ENCODE measurements at places on chromosomes 6 and 20.

DNA sequence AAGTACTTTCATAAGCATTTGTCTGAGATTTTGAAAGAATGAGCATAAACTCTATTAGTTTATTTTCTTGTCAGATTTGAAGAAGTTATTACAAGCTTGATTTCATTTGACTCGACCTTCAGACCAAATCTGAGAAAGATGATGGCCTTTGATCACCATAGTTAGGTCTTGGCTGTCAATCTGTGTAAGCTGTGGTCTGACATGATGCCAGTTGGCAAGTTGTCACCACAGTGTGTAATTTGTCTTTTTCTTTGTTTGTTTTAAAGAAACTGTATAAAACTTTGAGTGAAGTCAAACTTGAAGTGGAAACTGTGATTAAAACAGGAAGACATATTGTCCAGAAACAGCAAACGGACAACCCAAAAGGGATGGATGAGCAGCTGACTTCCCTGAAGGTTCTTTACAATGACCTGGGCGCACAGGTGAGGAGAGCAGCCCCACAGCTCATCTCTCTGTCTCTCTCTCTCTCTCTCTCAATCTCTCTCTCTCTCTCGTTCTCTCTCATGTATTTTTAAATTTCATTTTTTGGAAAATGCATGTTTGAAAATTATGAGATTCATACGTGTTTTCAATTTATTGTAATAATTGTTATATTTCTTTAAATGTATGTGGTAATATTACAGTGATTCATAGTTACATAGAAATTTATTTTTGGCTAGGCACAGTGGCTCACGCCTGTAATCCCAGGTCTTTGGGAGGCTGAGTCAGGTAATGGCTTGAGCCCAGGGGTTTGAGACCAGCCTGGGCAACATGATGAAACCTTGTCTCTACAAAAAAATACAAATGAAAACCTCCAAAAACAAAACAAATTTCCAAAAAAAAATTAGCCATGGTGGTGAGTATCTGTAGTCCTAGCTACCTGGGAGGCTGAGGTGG is 208.1 kb downstream of the UTRN start:
- DNase-seq: no peak

- no peak for DNase-seq
These were observed 33.6 kb upstream of the NOP56 start for GRCh38 chr20:2618815-2619214.

GRCh38 chr20:19937651-19938420 is 79.3 kb upstream of the NAA20 start:
- DNase-seq: peak; percentile 17

DNA sequence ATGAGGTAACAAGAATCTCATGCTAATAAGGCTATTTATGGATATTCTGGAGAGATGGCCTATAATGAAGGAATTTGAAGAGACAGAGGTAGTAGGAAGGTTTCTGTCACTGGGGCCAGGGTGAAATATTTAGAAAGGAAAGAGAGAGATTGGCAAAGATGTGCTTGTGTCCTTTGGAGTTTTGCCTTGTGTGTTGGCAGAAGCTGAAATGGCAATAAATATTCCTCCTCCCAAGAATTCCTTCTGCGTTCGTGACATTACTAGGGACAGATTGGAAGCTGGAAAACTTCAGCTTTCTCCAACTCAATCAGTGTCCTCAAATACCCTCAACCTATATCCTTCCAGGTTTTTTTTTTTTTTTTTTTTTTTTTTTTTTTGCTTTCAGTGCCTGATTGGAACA is 6.3 kb downstream of the SAMD5 start:
- DNase-seq: no peak

- DNase-seq: no peak
These were observed 47.2 kb downstream of the MUC22 start for GRCh38 chr6:31057426-31058003.

DNA sequence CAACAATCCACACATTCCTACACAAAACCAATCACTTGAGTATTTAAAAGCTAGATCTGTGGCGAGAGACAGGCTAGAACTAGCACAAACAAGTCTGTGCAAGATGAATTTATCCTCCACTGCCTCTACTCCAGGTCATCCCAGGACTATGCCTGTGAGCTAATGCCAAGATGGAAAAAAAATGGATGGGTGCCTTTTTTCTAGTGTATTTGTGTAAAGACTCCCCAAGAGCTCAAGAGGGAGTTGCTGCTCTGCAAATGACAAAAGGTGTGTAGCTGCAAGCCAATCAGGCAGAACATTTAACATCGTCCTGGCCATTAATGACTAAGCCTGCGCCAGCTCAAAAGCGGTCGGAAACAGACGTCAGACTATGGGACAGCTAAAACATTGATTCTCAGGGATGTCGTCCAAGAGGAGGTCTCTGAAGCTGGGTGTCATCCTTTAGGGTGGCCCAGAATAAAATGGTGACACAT is 21.9 kb downstream of the ATXN1 start:
- no peak for DNase-seq

GRCh38 chr20:58967652-58968429 is 13.2 kb upstream of the NELFCD start:
- no peak for DNase-seq

DNA sequence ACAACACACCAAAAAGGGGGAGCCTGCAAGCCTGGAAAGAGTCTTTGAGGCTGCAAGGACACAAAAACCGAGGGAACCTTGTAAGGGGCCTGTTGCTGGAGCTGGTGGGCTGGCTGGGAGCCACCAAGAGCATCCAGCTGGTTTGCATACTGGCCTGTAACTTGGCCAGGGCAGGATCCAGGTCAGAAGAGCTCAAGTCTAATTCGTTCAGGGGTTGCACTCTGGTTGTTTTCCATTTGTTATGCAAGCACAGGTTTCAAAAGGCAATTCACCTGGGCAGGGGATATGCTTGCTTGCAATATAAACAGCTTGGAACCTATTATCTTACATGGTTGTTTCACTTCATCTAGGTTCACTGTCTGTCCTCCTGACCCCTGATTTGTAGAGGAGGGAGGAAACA is 98.3 kb upstream of the GCM1 start:
- DNase-seq: no peak

DNA sequence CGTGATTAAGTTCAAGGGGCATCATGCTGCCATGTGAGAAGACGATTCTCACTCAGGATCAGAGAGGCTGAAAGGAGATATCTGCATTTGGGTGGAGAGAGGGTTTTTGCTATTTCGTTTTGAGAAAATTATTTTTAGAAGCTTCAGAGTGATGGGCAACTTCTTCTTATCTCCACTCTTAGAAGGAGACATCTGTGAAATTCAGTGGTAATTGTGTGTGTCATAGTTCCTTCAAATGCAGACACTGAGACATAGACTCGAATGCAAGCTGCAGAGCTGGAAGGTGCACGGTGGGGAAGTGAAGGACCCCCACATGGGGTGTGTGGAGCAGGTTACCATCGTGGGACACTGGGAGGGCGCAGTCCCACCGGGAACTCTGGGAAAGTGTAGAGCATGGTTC is 116.8 kb downstream of the PRND start:
- DNase-seq: no peak

DNA sequence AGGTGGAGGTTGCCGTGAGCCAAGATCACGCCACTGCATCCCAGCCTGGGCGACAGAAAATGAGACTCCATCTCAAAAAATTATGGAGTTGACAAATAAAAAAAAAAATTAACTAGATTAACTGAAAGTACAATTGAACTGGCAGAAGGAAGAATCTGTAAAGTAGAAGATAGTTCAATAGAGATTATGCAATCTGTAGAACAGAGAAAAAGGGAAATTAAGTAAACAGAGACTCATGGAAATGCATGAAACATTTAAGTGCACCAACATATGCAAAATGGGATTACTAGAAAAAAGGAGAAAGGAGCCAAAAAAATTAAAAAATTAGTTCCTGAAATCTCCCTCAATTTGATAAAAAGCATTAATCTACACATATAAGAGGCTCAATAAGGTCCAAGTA is 188.8 kb upstream of the KHDRBS2 start:
- no peak for DNase-seq

GRCh38 chr6:166852451-166852975 is 103.8 kb downstream of the RNASET2 start:
- no peak for DNase-seq

- DNase-seq: no peak
These were observed 28.4 kb downstream of the TBC1D7 start for GRCh38 chr6:13299918-13300317.

DNA sequence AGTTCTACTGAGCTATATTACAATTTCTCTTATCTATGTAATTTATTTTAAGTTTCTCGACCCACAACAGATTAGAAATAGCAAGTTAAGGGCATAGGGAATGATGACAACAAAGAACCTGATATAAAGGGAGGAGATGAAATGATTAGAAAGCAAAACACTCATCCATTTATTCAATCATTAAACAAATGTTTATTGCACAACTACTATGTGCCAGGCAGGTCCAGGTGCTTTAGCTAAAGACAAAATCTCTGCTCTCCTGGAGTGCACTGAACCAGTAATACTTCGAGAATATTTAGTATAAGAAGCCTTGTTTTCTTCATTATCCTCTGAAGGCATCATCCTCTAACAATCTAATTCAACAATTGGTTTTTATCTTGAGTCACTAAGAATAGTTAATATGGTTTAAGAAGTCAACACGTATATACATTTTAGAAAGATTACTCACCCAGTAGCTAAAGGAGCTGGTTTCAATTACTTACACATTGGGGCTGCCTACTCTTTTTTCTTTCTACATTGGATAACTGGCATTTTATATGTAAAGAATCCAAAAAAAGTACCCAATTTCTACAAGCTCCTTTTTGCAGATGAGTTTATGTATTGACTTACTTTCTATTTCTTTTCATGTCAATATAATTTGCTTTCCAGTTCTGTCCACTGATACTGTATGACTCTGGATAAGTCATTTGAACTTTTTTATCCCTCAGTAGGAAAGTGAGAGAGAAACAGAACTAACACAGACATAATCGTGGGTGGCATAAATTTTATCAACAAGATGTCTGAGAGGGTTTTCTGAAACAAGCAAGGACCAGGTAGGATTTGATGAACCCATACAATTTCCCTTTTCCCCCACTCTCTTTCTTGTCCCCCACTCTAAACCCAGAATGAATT is 312.6 kb downstream of the CLIC5 start:
- no peak for DNase-seq

- DNase-seq: no peak
These were observed 17.8 kb downstream of the MTG2 start for GRCh38 chr20:62200491-62201172.

GRCh38 chr6:148943451-148943850 is 196.6 kb downstream of the UST start:
- no peak for DNase-seq

- no peak for DNase-seq
These were observed 1.7 kb upstream of the SLC12A5 start for GRCh38 chr20:46027245-46027853.

- no peak for DNase-seq
These were observed 98.7 kb upstream of the PMEPA1 start for GRCh38 chr20:57808264-57809070.

DNA sequence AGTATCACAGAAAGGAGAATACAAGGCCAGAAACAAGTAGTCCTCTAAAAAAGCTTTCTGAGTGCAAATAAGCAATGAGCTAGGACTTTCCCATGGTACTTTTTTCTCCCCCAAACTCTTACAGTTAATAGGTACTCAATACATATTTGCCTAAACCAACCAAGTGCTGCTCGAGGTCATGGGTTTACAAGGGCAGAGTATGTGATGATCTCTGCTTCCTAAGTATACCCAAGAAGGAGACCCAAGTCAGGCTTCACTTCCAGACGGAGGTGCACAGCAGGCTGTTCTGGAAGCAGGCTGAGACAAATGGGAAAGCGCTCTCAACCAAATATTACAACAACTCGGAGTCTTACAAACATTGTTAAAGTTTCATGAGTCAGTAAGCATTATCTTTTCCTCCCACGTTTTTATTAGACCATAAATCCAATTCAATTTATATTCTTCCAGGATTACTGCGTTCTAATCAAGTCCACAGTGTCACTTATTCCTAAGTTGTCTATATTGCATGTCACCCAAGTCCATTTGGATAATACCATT is 8.1 kb downstream of the FYN start:
- DNase-seq: no peak

DNA sequence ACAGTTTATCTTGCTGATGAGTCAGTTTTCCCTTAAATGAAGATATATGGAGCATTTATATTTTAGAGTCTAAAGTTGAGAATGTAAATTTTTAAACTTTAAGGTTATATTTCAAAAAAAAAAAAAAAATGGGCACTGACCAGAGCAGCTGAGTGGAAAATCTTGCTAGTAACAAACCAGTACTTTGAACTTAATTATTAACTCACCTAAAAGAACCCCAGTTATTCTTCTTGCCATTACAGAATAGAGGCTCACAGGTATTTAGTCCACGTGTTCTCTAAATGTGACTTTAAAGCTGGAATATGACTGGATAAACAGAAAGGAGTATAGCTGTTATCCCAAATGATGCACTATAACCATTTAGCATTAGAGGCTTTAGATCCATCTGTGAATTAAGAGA is 178.4 kb downstream of the COL9A1 start:
- no peak for DNase-seq

- no peak for DNase-seq
These were observed 48.6 kb downstream of the FAM8A1 start for GRCh38 chr6:17648745-17649144.
